ENCODE measurements at places on chromosomes 1 and 21.

- DNase-seq: no peak
These were observed 12.4 kb downstream of the ZBTB17 start for GRCh38 chr1:15963363-15963967.

DNA sequence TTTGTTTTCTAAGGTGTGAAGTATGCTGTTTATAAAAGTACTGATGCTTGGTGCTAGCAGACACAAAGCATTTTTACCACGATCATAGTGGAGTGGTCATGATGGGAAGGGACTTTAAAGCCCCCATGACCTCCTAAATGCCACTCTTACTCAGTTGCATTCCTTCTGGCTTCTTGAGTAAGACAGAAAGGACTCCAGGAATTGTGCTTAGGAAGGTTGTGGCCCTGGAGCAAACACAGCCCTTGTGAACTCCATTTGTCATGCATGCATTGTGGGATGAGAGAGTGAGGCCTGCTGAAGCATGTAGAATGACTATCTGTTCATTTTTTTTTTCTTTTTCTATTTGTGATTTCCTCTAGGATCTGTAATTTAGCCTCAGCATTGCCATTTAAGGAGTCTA is 34.2 kb downstream of the AK5 start:
- DNase-seq: no peak

- DNase-seq: no peak
These were observed 9.2 kb downstream of the BACH1 start for GRCh38 chr21:29307718-29308455.

- DNase-seq: no peak
These were observed 127.6 kb upstream of the CTTNBP2NL start for GRCh38 chr1:112268408-112268807.

DNA sequence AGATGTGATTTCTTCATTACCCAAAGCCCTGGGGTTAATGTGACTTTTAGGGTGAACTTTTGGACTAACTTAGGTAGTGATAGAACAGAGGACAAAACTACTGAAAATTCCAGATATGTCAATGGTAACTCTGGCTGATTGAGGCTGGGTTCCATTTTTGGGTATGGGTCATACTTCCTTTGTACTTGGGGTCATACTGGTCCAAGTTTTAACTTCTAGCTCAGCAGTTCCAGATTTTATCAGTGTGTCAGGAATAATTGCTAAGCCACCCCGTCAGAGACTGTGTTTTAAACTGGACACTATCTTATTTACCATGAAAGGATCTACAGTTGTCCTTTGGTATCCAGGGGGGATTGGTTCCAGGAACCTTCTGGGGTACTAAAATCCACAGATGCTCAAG is 4.0 kb downstream of the SMAP2 start:
- no peak for DNase-seq

- no peak for DNase-seq
These were observed 1.3 kb downstream of the AMIGO1 start for GRCh38 chr1:109508001-109508872.

DNA sequence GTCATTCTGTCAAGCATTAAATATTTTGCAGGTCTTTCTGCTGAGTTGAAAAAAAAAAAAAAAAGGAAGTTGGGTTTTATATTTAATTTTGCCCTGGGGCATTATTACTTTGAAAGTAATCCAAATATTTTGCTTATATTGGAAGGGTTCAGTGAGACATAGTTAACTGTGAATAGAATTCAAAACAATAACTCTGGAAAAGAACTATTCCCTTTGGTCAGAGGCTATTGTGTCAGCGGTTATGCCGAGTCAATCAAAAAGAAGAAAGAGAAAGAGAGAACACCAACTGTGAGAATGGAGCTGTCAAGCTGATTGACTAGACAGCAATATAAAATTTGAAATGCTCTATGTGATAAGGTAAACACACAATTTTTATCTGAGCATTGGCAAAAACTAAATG is 761.7 kb downstream of the ADGRL2 start:
- DNase-seq: no peak

DNA sequence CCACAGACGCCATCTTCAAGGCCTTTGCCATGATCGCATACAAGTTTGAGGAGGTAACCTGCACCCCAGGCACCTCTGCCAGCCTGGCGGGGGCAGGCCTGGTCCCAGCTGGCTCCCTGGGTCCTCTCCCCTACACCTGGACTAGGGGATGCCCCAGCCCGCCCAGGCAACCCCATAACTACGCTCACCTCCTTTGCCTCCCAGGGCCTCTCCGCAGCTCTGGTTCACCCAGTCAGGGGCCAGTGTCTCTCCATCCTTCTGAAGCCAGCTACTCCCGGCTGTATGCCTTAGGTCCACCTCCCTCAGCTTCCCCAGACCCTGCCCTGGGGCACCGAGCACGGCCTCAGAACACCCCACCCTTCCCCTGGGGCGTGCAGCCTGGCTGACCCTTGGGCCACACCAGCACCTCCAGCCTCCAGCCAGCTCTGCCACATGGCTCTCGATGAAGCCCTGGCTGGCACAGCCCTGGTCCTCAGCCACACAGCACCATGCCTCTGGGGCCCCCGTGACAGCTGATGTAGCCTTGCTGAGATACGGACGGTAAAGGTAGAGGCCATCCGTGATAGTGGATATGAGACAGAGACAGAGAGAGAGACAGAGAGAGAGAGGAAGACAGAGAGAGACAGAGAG is 80.4 kb upstream of the COL6A1 start:
- no peak for DNase-seq

- DNase-seq: no peak
These were observed 130.2 kb downstream of the TPR start for GRCh38 chr1:186244825-186245224.

DNA sequence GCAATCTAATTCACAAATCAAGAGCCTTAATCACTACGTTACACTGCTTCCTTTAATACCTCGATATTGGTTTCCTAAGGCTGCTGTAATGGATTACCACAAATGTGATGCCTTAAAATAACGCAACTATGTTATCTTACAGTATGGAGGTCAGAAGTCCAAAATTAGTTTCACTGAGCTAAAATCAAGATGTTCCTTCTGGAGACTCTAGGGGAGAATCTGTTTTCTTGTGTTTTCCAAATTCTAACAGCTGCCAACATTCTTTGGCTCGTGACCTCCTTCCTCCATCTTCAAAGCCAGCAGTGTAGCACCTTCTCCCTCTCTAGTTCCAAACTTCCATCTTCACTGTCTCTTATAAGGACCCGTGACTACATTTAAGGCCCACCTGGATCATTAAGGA is 335.0 kb upstream of the NFIA start:
- DNase-seq: no peak

GRCh38 chr1:155070721-155071569 is 7.4 kb downstream of the EFNA4 start:
- DNase-seq: peak; percentile 78

DNA sequence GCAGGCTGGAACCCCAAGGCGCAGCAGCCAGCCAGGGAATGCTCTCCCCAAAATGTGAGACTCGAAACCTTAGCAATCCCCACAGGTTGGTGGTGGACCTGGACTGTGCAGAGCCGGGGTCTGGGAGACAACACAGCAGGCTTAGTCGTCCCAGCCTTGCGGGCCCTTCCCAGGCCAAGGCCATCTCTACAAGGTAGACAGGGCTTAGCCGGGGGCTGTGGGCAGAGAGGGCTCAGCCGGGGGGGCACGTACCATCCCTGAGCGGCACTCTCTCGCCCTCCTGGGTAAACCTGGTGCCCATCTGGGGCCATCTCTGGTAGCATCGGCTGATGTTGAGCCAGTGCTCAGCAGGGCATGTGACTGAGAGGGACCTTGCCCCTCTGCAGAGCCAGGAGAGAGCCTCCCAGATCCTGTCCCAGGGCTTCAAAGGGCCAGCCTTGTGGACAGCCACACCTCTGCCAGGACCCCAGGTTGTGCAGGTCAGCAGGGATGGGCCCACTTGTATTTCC is 2.2 kb upstream of the ACTRT2 start:
- DNase-seq: no peak

DNA sequence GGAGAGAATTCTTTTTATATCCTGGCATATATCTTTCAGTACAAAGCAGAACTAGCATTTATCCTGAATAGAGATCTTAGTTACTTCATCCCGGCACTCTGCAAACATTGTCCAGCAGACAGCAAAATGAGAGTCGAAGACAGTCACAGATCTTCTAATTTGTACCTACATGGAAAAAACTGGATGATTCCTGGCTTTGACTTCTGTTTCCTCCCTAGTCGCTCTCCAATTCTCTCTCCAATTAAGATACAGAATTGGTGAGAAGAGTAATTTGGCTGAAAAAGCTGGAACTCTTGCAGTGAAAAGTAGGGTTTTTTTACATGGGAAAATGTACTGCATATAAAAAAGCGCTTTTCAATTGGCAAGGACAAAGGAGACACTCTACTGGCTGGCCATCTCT is 151.1 kb upstream of the C8B start:
- DNase-seq: no peak

- no peak for DNase-seq
These were observed 34.5 kb upstream of the CD1D start for GRCh38 chr1:158146165-158146564.

DNA sequence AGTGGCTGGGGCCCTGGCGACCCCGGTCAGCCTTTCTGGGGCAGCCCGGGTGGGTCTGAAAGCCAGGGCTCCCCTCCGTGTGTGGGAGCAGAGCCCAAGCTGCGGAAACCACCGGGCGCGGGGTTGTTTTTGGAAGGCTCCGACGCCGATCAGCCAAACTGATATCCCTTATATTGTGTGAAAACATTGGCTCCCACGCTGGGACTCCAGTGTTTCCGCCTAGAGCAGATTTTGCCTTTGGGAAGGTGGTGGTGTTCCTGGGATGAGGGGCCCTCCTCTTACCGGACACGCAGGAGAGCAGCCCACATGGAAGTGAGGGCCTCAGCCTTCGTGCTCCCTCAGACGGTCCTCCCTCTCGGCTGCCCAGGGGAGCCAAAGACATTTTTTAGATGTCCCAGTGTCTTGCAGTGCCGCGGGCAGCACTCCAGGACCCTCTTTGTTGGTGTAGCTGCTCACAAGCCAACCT is 54.3 kb downstream of the NGF start:
- DNase-seq: no peak

- DNase-seq: no peak
These were observed 3.9 kb upstream of the CDC42 start for GRCh38 chr1:22048351-22049192.

DNA sequence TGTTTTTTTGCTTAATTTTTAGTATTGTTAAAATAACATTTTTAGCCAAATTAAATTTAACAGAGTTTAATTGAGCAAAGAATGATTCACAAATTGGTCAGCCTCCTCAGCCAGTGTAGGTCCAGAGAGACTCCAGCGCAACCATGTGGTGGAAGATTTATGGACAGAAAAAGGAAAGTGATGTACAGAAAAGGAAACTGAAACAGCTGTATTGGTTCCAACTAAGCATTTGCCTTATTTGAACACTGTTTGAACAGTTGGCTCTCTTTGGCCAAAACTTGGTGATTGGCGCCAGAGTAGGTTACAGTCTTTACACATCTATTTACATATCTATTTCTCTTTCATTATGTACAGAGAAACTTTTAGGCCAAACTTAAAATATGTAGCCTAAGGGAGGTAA is 19.4 kb downstream of the RPS6KC1 start:
- no peak for DNase-seq

DNA sequence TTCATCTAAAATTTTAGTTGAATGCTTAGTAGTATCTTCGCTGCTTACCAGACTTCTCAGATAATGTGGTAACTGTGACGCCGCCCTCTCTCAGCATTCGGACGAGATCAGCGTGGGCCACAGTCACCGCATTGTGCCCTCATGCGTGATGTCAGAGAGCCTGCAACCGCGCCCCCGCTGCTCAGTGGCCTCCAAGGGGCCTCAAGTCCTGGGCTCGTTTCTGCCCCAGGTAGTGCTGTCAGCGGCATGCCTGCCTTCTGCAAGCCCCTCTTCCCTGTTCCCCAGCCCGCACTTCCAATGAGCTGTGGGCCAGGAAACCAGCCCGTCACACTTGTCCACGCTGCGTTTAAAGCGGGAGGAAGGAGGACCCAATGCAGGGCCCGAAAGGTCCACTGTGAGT is 61.6 kb upstream of the TRAPPC10 start:
- no peak for DNase-seq

DNA sequence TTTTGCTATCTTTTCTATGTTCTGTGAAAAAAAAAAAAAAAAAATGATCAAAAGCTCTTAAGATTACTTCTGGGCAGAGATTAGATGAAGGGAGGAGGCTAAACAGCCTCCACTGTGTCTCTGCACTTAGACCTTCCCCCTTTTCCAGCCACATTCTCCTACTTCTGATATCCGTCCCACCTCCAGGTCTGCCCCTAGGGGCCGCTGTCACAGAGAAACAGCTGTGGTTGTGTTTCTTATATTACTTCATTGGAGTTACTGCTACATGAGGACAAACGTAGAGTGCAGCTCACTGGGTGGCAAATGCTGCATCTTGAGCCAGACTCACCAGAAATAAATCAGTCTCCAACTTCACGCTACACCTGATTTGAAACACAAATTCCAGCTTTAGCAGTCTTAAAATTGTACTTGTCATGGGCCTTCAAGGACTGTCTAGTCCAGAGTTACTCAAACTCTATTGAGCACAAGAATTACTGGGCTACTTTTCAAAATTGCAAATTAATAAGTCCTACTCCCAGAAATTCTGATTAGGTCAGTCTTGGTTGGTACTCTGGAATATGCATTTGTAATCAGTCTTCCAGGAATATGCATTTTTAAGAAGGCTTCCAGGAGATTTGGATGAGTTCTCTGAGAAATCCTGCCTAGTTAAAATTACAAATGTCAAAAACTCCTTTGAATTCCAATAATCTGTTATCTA is 125.2 kb upstream of the PTBP2 start:
- DNase-seq: no peak

All from activated CD4-positive, alpha-beta T cell treated with anti-CD3 and anti-CD28 coated beads, Interleukin-2, amount 50 U/mL, for 1 hour (primary cell).